Inflammatory macrophage (primary cell): ENCODE measurements at places on chromosomes 1 and 21.

DNA sequence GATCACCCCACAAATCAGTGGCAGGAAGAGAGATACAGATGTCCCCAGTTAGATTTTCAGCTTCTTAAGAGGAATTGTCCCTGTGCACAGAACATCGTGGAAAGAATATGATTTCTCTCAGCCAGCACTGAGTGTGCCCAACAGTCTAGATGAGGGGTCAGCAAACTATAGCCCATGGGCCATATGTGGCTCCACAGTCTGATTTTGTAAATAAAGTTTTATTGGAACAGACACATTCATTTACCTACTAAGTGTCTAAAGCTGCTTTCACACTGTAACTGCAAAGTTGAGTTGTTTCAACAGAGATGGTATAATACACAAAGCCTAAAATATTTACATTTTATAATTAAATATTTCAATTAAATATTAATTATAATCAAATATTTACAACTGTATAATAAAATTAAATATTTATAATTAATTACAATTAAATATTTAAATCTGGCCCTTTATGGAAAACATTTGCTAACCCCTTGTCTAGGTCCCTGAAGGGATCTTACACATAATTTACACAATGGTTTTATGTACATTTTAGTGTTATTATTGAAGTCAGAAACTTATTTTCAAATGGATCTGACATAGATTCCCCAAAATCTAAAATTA, 407.6 kb downstream of the PTPRU start:
- no peak for DNase-seq

- DNase-seq: no peak
Measured at GRCh38 chr1:157315544-157315943, 177.3 kb upstream of the ETV3 start.

GRCh38 chr1:25091658-25092057, 140.6 kb downstream of the SYF2 start:
- no peak for DNase-seq

DNA sequence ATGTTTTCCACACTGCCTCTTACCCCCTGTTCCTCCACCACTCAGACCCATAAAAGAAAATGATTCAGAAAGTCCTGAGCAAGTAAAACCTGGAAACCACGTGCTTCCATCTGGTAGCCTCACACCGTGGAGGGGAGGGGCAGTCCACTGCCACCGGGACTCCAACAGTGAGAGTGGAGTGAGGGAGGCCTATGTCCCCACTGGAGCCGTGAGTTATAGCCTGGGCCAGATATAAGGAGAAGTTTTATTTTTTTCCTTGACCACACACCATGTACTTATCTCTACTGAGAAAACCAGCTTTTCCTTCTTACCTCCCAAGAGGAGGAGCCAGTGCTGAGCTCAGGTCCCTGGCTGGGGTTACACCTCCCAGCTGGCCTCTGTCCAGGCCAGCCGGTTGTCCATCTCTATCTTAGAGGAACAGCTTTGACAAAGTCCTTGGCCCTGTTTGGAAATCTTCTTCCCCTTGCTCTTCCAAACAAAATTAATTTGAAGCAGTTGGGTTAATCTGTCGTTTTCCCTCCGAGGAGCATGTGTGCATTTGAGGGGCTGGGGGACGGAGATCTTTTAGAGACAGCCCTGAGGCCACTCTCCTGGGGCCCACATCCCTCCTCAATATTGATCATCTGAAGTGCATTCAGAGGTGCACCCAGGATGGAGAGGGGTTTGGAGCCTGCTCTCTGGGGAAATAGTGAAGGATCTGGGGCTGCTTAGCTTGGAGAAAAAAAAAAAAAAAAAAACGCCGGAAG, 49.1 kb upstream of the SERBP1 start:
- no peak for DNase-seq

GRCh38 chr1:204283711-204284651, 70.2 kb upstream of the GOLT1A start:
- no peak for DNase-seq

GRCh38 chr1:115690972-115691371, 49.2 kb downstream of the VANGL1 start:
- no peak for DNase-seq

DNA sequence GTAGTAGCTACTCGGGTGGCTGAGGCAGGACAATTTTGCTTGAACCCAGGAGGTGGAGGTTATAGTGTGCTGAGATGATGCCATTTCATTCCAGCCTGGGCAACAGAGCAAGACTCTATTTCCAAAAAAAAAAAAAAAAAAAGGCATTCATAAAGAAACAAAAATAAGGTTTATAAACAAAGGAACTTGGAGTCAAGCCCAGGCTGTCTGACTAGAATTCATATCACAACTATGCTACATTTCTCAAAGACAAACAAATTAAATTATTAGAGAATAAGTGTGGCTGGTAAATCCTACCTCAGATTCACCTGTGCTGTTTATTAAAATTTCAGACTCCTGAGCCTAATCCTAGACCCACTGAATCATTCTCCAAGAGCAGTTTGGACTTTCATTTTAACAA, 4.2 kb downstream of the GCLM start:
- no peak for DNase-seq

DNA sequence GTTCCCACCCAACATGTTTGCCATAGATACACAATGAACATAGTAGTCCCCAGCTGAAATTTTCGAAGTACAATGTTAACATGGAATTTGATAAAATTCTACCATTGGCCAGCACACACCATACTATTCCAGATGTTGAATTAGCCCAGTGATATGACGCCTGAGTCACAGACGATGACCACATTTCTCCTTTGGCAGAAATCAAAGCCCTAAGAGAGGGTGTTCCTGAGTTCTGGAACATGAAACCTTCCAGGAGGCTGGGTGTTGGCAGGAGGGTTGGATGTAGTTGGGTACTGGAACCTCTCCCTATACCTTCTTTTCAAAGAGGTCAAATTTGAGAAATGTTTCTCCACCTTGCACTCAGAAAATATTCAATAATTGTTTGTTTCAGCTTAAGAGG, 37.8 kb downstream of the LPAR3 start:
- no peak for DNase-seq

DNA sequence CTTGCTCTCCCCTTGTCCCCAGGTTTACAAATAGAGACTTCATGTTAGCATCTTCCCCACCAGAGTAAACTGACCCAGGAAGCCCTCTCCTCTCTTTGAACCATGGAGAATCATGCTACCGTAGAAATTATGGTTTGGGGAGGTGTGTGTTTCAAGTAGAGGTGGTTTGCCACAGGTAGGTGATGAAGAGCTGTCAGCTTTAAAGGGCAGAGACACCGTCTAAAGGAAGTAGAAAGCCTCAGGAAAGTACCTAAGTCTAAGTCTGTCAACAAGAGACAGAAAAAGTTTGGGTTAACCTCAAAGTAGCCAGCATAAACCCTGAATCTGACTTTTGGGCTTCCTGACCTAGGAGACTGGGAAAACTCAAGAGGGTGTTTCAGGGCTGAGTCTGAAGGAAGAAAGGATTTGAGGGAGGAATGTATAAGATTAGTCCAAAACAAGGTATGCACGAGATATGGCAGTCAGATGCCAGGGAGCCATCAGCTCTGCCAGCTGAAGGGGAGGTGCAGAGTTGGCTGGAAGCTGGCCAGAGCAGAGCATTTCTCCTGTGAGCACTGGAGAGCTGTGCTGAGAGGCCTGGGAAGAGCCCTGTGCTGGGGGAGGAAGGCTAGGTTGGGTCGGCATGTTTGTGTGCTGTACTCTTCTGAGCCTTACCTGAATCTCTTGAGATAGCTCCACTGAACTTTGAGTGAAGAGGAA, 14.3 kb downstream of the ADAMTSL4 start:
- DNase-seq: no peak

GRCh38 chr1:16915627-16915973, 6.1 kb upstream of the CROCC start:
- DNase-seq: peak; percentile 22

DNA sequence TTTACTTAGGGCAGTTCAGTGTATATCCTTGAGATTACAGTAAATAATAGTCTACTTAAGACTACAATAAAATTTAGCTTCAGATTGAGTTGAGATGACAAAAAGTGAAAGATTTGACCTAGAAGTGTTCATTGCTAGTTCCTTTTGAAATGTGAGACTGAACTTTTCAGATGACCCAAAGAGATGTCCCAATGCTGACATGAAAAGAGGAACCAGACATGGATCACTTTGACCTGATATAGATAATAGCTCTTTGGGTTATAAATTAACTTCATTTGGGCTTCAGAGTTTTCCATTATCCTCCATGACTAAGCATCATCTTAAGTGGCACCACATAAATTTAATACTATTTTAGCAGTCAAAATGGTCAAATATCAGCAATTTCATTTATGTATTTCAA, 25.7 kb upstream of the OR10J5 start:
- peak; percentile 13 for DNase-seq

GRCh38 chr1:148388260-148389026, 94.7 kb downstream of the PPIAL4G start:
- peak; percentile 93 for DNase-seq

- DNase-seq: no peak
Measured at GRCh38 chr21:45295576-45296365, 8.1 kb upstream of the POFUT2 start.

- no peak for DNase-seq
Measured at GRCh38 chr1:184253921-184254320, 132.9 kb upstream of the C1orf21 start.

GRCh38 chr1:181898773-181899172, 162.7 kb downstream of the ZNF648 start:
- no peak for DNase-seq

GRCh38 chr1:202316186-202316585, 25.6 kb downstream of the UBE2T start:
- DNase-seq: no peak

DNA sequence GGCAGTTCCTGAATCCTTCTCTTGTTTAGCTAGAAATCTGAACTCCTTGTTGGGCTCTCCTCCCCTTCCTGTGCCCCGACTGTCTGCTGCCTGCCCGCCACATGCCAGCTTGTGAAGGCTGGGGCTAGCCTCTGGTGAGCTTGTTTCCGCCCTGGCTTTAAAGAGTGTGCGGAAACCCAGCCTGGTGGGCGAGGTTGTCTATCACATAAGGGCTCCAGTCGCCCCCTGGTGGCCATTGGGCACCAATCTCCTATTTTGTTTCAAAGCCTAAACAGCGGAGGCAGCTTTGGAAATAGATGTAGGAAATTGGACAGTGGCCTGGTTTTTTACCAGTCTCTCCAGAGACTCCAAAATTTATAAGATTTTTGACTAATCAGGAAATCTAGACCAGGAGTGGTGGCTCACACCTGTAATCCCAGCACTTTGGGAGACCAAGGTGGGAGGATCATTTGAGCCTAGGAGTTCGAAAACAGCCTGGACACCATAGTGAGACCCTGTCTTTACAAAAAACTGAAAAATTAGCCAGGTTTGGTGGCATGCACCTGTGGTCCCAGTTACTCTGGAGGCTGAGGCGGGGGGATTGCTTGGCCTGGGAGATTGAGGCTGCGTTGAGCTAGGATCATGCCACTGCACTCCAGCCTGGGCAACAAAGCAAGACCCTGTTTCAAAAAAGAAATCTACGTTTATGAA, 9.8 kb downstream of the ATP8B2 start:
- DNase-seq: peak; percentile 93

DNA sequence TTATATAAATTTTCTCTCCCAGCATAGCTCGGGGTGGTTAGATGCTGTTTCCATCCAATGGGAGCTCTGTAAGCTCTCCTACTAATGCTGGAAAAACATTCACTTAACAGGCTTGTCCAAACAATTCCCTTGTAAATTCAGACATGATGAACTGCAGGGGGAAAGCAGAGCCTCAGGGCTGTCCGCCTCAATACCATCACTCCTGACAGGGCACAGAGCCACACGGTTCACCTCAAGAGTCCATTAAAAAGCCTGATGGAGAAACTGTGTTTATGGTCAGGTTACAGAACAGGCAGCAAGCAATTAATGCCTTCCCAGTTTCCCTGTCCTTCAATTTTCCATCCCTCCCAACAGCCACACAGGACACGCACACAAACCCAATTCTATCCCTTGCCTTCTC, 171.0 kb downstream of the BRINP2 start:
- DNase-seq: no peak

DNA sequence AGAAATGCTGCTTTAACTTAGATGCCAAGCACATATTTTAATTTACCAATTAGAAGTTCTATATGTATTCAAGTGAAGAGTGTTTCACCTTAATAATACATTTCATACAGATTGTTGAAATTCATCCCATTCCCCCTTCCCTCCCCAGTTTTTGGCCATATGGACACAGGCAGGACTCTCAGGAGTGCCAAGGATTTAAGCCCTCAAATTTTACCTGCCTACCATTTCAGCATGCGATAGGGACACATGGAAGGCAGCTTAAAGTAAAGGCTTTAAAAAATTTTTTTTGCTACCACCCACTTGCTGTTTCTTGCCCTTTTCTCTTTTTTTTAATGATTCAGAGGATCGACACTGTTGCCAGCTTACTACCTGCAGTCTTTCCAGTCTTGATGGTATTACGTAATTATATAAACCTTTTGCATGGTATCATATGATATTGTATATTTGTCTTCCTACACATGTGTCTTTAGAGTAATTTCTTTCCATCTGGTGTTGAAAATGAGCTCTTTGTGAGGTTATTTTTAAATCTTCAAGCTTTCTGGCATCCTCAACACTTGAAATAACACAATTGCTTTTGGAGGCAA, 7.0 kb downstream of the EPB41 start:
- DNase-seq: no peak

- DNase-seq: peak; percentile 64
Measured at GRCh38 chr1:53485478-53486394, 26.5 kb downstream of the DMRTB1 start.

DNA sequence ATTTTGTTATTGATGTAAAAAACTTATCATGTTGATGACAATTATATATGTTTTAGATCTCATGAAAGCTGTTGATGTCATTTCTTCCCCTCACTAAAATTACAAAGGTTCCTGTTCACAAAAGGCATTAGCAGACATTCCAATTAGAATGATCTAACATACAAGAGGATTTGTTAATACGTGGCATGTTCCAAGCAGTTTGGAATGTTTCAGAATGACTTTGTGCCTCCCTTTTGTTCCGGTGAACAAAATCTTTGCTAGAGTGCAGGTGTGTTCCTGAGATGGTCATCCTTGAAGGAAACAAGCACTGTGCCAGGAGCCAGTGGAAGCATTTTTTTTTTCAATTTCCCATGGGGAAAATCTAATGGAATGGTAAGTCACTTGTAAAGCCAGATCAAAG, 108.0 kb upstream of the KCTD3 start:
- no peak for DNase-seq

- no peak for DNase-seq
Measured at GRCh38 chr1:98385652-98386051, 275.9 kb upstream of the SNX7 start.

DNA sequence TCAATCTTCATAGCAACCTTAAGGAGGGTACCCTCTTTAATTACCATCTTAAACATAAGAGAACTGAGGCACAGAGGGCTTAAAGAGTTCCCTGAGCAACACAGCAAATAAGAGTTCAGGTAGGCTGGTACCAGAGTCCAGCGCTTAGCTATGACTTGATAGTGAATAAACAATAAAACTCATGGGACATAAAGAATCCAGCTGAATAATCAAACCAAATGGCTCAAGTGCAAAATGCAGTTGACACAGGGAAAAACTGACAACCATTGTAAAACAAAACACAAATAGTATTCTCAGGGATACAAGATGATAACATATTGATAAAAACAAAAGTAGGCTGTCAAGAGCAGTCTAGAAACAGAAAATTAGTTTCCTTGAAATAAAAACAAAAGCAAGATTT, 176.9 kb upstream of the HMGB4 start:
- DNase-seq: no peak
